H54 (cell line): ENCODE measurements at places on chromosomes 3 and 15.
A peak's percentile ranks its signal among the peaks of the same experiment; 100 is the strongest.

DNA sequence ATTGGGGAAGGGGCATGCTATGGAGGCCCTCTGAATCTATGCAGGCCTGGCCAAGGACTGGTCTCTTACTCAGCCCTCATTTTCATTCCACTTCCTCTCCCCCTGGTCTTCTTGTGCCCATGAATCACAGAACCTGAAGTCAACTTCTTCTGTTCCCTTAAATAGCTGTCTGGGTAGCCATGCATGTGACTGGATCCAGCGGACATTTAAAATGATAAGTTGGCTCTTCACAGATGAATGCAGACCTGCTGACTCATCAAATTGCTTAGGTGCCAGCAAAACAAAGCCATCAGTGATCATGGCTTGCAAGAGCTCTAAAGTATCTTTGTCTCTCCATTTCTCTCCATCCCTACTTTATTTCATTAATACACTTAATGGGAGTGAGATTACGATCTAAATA is 90.1 kb upstream of the CADPS start:
- no peak for DNase-seq

DNA sequence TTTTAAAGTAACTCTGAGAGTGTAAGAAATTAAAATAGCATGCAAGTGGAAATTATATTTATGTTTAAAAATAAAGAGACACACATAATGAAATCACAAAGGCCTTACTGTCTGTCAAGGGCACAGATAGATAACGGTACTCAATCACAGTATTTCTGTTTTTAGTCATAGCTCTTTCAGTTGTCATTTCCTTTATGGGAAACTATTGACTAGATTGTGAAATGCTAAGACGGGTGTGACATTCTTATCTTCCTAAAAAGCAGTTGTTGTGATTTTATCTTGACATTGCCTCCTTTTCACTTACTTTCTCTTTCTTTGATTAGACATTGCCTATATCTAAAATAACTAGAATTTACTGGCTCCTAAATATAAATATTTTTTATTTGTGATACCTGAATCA is 100.1 kb upstream of the PLSCR5 start:
- no peak for DNase-seq

DNA sequence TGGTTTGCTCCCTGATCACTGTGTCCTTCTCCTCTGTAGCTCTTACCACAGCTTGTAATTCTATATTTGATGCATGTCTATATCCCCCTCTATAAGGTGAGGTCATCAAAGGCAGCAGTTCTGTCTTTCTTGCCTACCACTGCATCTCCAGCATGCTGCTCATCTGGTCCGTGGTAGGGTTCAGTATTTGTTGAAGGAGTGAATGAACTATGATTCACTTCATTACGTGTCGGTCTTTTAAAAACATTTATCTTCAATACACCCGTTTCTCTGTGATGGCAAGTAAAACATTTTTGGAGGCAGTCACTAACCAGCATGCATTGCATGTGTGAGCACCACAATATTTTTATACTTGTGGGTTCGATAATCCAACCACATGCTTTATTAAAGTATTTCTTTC is 27.6 kb downstream of the CHST14 start:
- peak; percentile 73 for DNase-seq

DNA sequence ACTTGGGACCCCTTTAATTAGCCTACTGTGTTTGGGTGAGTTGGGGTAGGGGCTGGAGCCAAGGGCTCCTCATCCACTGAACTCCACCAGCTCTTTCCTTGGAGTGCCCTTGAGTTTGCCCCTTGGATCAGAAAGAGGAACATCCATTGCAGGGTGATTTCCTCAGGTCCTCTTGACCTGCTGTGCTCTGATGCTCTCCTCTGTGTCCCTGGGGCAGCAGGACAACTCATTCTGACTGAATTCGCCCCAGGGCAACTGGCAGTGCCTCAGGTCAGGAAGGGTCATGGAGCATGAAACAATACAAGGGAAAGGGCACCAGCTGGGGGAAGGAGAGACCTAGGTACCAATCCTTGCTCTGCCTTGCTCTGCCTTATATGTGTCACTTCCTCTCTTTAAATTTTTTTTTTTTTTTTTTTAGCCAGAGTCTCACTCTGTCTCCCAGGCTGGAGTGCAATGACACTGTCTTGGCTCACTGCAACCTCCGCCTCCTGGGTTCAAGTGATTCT is 47.8 kb downstream of the BSN start:
- no peak for DNase-seq

DNA sequence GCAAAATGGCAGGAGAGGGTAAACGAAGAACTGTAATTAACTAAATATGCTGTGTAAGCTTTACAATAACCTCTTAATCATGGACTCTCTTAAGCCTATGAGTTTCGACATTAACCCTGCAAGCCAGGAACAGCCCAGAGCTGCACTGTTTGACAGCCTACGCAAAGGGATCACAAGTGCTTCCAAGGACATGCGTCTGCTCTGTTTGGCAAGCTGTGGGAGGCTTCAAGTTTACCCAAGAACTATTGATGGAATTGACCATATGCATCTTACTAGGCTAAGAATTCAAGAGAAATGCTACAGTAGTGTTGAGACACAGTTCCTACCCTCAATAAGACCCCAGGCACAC is 66.0 kb downstream of the PDZRN3 start:
- no peak for DNase-seq

- no peak for DNase-seq
These were observed 8.0 kb downstream of the MYD88 start for GRCh38 chr3:38146504-38146903.

- no peak for DNase-seq
These were observed 4.6 kb downstream of the EFCC1 start for GRCh38 chr3:129005526-129006303.

DNA sequence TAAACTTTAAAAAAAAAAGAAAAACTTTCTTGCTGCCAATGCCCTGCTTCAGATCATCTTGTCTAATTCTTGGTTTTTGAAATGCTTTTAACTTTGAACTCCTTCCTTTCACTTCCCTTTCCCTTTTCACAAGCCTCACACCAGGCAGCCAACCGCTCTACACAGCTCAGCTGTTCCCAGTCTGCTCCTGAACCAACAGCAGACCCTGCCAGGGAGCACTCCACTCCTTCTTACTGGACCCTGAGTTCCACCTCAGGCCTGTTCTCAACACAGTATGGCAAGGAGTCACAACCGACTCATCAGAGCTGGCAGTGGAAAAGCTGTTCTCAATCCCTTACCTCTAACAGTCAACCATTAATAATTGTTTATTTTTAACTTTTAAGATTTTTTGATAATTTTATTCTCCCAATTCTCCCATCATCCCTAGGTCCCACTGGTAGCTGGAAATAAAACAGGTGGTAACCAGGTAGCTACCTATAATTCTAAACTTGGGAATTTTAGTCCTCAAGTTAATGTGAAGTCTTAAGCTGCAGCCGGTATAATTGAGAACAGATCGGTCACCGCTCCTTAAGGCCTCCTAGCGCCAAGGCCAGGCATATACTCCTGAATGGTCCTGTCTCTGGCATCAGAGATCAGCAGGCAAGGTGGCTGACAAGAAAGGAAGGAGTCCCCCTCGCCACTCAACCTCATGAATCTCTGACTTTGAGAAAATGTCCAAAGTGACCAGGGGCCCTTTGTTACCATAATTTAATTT is 43.9 kb downstream of the BOC start:
- DNase-seq: no peak

GRCh38 chr15:74620636-74621545 is 5.3 kb downstream of the CLK3 start:
- DNase-seq: peak; percentile 67

- DNase-seq: peak; percentile 12
These were observed 45.5 kb downstream of the SYN2 start for GRCh38 chr3:12049675-12050074.

DNA sequence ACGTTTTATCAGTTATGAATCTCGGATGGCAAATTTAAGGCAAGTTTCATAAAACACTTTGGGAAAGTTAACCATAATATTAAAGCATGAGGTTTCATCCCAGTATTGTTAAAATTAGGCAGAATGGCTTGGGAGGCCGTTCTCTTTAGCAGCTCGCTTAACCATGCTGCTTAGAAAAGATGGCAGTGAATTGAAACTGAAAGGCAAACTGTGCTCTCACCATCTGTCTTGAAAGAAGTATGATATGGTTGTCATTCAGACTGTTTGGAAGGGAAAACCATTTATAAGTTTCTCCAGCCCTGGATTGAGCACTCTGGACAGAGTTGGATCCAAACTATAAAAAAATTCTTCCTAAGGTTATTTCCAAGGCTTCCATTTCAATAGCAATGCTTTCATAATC is 332.3 kb upstream of the SUCLG2 start:
- no peak for DNase-seq

GRCh38 chr3:49750056-49750455 is 26.3 kb upstream of the GMPPB start:
- no peak for DNase-seq

GRCh38 chr3:195139876-195140240 is 131.1 kb downstream of the XXYLT1 start:
- peak; percentile 89 for DNase-seq

DNA sequence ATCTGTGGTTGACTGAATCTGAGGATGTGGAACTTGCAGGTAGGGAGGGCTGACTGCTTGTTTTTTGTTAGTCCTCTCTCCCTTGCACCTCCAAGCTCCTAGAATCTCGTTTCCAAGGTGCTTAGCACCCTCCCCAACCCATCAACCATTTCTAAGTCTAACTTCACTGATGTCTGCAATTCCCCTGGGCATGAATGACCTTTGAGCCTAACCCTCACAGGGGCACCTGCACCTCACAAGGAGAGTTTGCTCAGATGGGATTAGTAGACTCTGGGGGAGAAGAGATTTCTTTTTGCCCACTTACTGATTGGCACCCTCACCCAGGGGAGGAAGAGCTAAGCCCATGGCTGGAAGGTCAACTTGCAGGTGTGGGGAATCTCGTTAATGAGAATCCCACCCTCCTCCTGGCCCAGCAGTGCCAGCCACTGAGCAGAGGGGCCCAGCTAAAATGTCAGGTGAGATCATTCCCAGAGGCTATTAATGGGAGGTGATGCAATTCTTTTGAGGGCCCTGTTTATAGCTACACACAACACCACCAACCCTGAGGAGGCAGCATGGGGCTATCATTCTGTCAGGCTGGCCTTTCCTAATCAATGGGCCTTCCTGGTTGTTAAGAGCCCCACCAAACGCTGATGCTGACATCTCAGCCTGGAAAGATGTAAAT is 81.6 kb upstream of the HERC1 start:
- DNase-seq: no peak

DNA sequence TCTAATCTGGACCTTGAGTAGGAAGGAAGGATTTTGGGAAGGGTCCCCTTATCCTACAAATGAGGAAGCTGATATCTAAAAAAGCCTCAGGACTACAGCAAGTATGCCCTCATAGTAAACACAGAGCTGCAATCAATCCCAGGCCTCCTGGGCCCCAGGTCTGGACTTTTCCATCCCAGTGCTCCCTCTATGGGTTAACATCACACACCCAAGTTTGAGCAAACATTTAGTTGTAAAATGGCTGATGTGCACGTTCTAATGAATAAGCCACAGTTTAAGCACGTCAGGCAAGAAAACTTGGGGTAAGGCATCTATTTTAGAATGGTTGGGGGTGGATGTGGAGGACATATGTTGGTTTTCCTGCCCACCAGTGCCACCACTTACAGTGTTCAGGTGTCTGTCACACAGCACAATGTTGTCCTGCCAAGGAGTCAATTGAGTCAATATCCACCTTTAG is 44.3 kb upstream of the UBE2E1 start:
- peak; percentile 36 for DNase-seq

- DNase-seq: no peak
These were observed 12.8 kb downstream of the VGLL3 start for GRCh38 chr3:86978111-86978551.

DNA sequence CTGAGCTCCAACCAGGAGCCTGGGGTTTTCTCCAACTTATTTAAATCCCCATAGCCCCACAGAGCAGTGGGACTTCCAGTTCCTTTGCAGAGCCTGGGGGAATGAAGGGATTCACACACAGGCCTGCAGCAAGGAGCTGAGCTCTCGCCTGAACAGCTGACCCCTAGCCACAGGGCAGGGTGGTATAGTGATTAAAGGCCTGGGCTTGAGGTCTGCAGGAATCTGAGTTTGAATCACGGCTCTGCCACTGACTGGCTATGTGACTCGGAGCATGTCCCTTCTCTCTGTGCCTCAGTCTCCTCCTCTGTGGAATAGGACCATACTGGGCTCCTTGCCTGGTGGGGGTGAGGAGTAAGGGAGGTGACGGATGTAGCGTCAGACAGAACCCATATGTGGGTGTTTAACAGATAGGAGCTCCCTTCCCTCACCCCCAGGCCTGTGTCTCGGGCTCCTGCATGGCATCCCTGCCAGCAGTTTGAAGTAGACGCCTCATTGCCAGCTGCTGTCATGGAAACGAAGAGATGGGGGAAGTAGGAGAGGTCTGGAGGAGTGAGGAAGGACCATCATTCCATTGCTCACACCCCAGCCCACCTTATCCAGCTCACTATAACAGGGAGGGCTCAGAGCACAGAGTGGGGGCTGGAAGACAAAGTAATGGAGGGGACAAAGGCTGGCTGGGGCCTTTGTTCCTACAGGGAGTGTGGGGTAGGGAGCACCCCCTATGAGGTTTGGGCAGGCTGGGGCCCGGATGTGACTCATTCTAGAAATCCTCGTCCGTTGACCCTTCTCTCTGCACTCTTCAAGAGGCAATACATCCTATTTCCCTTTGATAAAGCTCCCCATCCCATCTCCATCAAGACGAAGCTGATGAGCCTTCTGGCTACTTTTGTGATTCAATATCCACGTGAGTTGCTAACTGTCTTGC is 14.8 kb downstream of the HRH1 start:
- DNase-seq: peak; percentile 68

DNA sequence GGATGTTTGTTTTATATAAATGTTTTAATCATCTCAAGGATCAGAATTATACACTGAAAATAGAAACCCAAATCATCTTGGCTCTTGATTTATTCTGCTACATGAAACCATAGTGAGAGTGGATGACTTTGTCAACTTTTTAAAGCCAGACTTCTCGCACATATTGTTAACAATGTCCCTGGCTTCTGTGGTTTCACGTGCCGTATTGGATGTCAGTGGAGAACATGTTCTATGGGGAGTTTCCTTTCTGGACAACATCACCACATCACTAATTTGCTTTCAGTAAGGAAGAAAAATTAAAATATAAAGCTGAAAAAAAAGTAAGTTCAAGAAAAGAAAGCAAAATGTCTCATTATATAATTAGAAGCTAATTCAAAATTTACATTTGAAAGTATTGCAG is 297.1 kb upstream of the MME start:
- no peak for DNase-seq

- no peak for DNase-seq
These were observed 2.9 kb upstream of the DIS3L start for GRCh38 chr15:66290518-66290917.

DNA sequence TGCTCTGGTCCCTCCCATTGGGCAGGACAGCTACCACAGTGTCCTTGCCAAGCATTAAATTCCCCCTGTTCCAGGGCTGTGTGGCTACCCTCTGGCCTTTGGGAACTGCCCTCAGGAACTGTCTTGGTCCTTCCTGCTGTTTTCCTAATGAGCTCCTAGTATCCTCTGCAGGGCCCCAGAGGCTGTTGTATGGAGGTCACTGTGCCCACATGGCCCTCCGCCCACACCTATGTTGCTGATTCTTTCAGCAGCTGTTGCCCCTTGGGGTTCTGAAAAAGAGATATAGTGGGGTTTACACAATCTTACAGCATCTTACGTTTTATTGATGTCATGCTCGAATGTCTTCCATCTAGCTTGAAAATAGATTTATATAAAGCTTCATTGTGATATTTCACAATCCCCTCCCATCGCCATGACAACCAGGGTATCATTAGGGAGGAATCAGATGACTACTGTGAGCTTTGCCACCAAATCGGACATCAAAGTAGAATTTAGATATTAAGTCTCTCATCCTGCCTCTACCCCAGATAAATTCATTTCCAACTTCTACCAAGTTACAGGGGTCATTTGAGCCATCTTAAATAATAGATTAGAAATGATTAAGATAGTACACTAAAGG is 97.1 kb upstream of the NR2E3 start:
- DNase-seq: no peak
